ENCODE measurements at places on chromosomes 2 and 18. TPM values are rescaled to one million over a fixed set of nuclear protein-coding genes. Genes with fewer than 3 reads are reported as not detected.

The CCL20 gene
- not detected for polyA plus RNA-seq

The LOXHD1 gene
- polyA plus RNA-seq = 1.2 TPM

The SLC66A3 gene
- 11.4 TPM for polyA plus RNA-seq

The NETO1 gene
- polyA plus RNA-seq = not detected

The CAVIN2 gene
- polyA plus RNA-seq = 38.3 TPM

The RSAD2 gene
- 4.2 TPM for polyA plus RNA-seq

The TCF4 gene
- 149 TPM for polyA plus RNA-seq

The ELP2 gene
- polyA plus RNA-seq = 86.4 TPM

The PLB1 gene
- not detected for polyA plus RNA-seq

The FOXI3 gene
- not detected for polyA plus RNA-seq

The FOXD4L1 gene
- 1.2 TPM for polyA plus RNA-seq

The ZBTB7C gene
- polyA plus RNA-seq = not detected

The FAM228A gene
- 0.47 TPM for polyA plus RNA-seq

The OTOS gene
- not detected for polyA plus RNA-seq

The EFR3B gene
- 6.9 TPM for polyA plus RNA-seq

The MC4R gene
- polyA plus RNA-seq = 0.29 TPM

The OR6B2 gene
- not detected for polyA plus RNA-seq

The IL36RN gene
- polyA plus RNA-seq = not detected

The G6PC2 gene
- polyA plus RNA-seq = not detected

The NDC80 gene
- polyA plus RNA-seq = 6.5 TPM

The BOLL gene
- polyA plus RNA-seq = not detected

The TSPYL6 gene
- not detected for polyA plus RNA-seq

The DQX1 gene
- polyA plus RNA-seq = not detected

The ERMN gene
- not detected for polyA plus RNA-seq

The SPOPL gene
- polyA plus RNA-seq = 15.1 TPM

The EFEMP1 gene
- 49.6 TPM for polyA plus RNA-seq

The RFX8 gene
- polyA plus RNA-seq = 1.5 TPM

The REG3A gene
- not detected for polyA plus RNA-seq

The ACTG2 gene
- polyA plus RNA-seq = 4.9 TPM

The PUS10 gene
- 9.5 TPM for polyA plus RNA-seq

The ASXL3 gene
- polyA plus RNA-seq = 8.5 TPM

The APCDD1 gene
- polyA plus RNA-seq = 12.0 TPM

The ABHD1 gene
- 0.32 TPM for polyA plus RNA-seq
